ENCODE measurements at places on chromosomes 7 and 10.

GRCh38 chr10:71603150-71603549, 116.4 kb downstream of the C10orf105 start:
- DNase-seq = no peak

DNA sequence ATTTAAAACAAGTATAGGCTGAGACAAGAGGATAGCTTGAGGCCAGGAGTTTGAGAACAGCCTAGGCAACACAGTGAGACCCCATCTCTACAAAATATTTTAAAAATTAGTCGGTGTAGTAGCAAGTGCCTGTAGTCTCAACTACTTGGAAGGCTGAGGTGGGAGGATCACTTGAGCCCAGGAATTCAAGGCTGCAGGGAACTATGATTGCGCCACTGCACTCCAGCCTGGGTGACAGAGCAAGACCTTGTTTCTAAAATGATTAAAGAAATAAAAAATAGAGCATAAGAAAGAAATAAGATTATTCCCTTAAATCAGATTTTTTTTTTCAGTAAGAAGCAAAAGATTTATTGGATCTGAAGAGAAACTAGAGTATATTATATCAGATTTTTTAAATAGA, 11.7 kb downstream of the LRRC20 start:
- no peak for DNase-seq

DNA sequence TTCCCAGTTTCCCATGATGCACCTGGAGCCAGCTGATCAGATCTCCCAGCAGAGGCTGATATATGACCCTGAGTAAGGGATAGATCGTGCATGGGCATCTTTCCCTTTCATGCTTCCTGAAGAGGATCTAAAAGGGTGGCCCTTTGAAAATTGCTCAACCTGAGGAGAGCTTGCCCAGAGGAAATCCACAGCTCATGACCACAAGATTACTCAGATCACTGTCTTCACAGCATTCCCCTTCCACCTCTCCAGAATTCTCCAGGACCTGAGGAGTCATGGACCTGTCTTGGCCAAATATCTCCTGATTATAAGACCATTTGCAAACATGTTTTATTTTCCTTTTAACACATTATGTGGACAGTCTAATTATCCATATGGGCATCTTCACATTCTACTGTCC, 328.1 kb downstream of the LHFPL3 start:
- no peak for DNase-seq

DNA sequence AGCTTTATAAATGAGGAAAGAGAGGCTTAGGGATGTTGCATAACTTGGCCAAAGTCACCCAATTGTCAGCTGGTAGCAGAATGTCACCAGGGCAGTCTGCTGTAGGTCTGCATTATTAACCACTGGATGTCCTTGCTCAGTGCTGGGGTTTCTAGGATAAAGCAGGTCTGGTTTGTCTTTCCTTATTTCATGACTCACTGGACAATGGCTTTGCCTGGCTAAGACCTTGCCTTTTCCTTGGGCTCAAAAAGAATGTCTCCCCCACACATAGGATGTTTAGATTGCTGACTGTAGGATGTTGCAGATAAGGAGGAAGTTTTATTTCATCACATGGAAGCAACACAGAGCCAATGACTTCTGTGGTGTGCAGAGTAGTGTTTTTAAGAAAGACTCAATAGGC, 29.4 kb downstream of the WDFY4 start:
- DNase-seq = no peak

- DNase-seq = no peak
These were observed 30.8 kb downstream of the MINDY3 start for GRCh38 chr10:15829495-15829894.

- no peak for DNase-seq
These were observed 34.6 kb downstream of the LEP start for GRCh38 chr7:128275681-128276080.

DNA sequence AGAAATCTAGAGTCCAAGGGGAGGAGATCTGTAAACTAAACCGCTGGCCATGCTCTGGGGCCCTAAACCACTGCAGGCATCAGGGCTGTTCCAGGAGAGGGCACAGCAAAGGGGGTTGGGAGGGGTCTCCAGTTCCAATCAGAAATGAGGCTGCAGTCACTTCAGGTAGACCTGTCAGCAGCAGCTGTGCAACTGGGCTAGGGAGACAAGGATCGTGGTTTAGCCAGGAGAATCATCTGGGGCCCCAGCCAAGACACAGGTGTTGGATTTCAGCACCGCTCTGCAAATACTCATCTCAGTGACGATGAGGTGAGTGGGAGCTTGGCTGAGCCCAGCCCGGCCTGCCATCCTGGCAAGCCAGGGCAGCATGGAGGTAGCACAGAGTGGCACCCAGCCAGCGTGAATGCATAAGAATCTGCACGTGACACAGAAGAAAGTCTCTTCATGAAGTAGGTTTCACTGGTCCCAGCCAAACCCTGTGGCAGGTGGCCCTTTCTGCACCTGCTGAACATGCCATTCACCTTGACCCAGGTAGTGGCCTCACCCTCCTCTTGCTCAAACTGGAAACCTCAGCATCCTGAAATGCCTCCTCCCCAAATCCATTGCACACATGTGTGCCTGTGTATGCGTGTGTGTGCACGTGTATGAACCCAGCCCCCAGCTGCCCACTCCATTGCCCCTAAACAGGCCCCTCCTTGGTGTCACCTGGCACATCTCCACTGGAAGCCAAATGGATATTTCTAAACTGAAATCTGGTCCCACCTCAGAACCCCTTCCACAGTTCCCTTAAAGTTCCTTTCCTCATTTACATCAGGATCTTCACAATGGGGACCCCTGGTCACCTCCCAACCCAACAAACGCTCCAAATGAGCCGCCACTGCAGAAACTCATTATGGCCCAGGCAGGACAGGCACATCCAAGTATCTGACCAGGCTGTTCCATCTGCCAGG, 9.6 kb downstream of the GPRIN2 start:
- DNase-seq = peak; percentile 19

DNA sequence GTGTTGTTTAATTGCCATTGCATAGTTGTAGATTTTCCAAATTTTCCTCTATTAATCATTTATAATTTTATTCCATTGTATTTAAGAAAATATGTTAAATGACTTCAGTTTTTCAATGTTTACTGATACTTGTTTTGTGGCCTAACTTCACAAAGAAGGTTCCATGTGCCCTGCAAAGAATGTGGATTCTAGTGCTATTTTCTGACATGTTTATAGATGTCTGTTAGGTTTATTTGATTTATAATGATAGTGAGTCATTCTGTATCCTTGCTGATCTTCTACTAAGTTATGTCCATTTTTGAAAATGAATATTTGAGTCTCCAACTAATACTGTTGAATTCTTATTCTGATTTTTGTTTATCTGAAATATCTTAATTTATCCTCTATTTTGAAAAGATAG, 369.0 kb downstream of the MAGI2 start:
- no peak for DNase-seq

DNA sequence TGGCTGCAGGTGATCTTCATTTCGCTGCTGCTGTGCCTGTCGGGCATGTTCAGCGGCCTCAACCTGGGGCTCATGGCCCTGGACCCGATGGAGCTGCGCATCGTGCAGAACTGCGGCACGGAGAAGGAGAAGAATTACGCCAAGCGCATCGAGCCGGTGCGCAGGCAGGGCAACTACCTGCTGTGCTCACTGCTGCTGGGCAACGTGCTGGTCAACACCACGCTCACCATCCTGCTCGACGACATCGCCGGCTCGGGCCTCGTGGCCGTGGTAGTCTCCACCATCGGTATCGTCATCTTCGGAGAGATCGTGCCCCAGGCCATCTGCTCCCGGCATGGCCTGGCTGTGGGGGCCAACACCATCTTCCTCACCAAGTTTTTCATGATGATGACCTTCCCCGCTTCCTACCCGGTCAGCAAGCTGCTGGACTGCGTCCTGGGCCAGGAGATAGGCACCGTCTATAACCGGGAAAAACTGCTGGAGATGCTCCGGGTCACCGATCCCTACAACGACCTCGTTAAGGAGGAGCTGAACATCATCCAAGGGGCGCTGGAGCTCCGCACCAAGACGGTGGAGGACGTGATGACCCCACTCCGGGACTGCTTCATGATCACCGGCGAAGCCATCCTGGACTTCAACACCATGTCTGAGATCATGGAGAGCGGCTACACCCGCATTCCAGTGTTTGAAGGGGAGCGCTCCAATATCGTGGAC, 1.3 kb downstream of the CNNM2 start:
- DNase-seq = peak; percentile 43

- DNase-seq = no peak
These were observed 110.8 kb upstream of the PTN start for GRCh38 chr7:137454246-137454724.

DNA sequence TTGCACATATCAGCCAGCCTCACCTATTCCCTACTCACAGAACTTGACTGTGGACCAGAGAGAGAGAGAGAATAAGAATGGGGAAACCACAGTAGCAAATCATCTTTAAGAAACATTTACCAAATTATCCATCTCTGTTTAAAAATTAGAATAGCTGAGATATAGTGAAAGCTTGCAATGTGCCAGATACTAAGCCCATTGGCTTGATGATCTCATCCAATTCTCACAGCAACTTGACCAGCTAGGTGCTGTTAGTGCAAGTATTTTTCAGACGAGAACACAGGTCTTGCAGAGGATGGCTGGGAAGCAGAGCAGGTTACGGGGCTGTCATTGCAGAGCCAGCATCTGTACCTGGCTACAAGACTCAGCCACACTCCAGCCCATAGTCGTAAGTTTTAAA, 50.9 kb downstream of the KLF6 start:
- DNase-seq = no peak

DNA sequence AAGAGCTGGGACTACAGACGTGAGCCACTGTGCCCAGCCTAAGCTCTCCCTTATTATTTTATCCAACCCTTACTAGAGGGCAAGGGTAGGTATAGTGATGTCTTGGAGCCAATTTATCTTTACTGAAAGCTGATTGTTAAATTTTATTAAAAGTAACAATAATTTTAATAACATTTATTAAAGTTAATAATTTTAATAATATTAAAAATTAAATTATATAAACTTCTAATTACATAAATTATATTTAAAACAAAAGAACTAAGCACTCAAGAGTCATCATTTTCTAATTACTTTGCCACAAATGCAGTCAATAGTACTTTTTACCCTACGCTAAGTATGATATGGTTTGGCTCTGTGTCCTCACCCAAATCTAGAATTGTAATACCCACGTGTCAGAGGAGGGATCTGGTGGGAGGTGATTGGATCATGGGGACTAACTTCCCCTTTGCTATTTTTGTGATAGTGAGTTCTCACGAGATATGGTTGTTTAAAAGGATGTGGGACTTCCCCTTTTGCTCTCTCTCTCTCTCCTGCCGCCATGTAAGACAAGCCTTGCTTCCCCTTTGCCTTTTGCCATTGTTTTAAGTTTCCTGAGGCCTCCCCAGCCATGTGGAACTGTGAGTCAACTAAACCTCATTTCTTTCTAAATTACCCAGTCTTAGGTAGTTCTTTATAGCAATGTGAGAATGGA, 58.4 kb upstream of the ETV1 start:
- no peak for DNase-seq

- DNase-seq = no peak
These were observed 61.7 kb upstream of the TMEM248 start for GRCh38 chr7:66859339-66859738.

DNA sequence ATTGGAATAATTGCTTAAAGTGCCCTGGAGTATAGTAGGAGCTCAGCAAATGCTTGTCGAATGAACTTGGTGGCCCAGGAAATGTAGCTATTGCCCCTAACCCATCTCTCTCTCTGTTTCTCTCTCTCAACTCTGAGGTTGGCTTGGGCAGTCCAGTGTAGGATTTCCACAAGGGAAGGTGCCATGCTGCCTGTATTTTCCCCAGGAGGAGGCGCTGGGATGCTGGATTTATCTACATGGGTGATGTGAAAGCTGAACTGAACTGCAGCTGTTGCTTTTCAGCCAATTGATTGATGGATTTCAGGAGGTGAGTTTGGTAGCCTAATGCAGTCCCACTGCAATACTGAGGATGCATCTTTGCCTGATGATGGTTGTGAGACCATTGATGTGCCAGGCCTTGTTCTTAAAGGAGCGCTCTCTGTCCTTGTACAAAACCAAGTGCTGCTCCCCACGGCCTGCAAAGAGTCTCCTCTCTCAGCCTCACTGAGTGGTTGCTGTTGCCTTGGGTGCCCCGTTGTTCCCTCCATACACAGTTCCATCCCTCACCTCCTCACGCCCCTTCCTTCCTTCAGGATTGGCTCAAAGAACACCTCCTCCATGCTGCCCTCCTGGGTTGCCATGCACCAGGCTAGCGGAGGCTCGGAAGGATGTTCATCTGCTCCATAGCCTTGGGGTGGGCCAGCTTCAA, 200.6 kb downstream of the GLRX3 start:
- no peak for DNase-seq

GRCh38 chr7:70975754-70976153, 156.2 kb upstream of the GALNT17 start:
- DNase-seq = no peak

GRCh38 chr10:48744587-48744986, 59.9 kb downstream of the WDFY4 start:
- no peak for DNase-seq

- DNase-seq = no peak
These were observed 11.0 kb downstream of the MINDY3 start for GRCh38 chr10:15849316-15849715.

- DNase-seq = peak; percentile 61
These were observed 780 bp downstream of the PLEKHA8 start for GRCh38 chr7:30028749-30029635.

GRCh38 chr7:131007439-131008330, 273.7 kb upstream of the KLF14 start:
- DNase-seq = peak; percentile 73

- DNase-seq = no peak
These were observed 221.2 kb downstream of the PLXNA4 start for GRCh38 chr7:132355048-132355447.

DNA sequence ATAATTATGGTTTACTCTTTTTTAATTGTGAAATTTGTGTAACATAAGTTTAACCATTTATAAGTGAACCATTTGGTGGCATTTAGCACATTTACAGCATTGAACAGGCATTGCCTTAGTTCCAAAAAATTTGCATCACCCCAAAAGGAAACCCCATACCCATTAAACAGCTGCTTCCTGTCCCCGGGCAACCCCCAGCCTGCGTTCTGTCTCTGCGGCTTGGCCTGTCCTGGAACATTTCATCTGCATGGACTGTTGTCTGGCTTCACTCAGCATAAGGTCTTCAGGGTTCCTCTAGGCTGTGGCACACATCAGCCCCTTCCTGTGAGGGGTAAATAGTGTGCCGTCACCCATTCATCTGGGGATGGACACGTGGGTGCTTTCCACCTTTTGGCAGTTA, 6.9 kb downstream of the RET start:
- no peak for DNase-seq

GRCh38 chr7:69681181-69681580, 82.9 kb downstream of the AUTS2 start:
- no peak for DNase-seq

Data from activated naive CD4-positive, alpha-beta T cell treated with anti-CD3 and anti-CD28 coated beads, Interleukin-2, amount 10 ng/mL, durations not matched to agents 7 days and 5 days (primary cell).